ENCODE measurements at places on chromosomes 1 and 21.

- no peak for DNase-seq
Observed at GRCh38 chr1:228925691-228926090, 190.4 kb downstream of the RHOU start.

DNA sequence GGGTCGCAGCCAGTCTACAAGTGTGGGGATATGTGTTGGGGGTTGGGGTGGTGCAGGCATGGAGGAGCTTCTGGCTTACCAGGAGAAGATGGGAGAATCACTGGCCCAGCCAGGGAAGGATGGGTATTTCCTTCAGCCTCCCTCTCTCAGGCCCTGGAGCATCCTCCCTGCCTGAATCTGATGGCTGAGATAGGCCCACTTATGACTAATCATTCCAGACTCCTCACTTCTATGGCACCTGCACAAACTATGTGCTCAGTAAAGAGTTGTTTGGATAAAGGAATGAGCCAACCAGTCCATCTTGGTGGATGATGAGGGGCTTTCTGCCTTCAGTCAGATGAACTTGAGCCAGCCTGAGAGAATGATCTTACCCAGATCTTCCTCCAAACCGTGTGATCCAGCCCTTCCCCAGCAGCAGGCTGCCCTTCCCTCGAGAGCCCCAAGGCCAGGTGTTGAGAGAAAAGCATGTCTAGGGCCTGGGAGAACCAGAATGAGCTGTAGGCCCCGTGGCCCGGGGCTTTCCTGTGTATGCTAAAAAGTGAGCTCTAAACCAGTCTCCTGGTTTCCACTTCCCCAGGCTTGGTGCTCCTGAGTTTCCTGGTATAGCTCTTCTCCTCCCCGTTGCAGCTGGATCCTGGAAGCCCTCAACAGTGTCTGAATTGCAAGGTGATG is 1.3 kb downstream of the GPA33 start:
- no peak for DNase-seq

- no peak for DNase-seq
Observed at GRCh38 chr1:174314433-174314832, 133.3 kb upstream of the GPR52 start.

DNA sequence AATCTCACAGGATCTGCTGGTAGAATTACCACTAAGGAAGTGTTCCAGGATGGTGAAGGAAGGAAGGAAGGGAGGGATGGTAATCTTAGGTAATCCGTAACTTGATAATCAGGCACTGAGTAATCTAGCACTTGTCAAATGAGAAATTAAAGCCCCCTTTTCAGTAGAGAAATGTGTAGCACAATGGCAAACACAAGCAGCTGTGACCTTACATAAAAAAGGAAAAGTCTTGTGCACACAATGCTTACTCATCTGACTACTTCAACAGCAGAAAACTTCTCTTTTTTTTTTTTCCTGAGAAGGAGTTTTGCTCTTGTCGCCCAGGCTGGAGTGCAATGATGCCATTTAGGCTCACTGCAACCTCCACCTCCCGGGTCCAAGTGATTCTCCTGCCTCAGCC is 6.1 kb downstream of the NUP210L start:
- no peak for DNase-seq

DNA sequence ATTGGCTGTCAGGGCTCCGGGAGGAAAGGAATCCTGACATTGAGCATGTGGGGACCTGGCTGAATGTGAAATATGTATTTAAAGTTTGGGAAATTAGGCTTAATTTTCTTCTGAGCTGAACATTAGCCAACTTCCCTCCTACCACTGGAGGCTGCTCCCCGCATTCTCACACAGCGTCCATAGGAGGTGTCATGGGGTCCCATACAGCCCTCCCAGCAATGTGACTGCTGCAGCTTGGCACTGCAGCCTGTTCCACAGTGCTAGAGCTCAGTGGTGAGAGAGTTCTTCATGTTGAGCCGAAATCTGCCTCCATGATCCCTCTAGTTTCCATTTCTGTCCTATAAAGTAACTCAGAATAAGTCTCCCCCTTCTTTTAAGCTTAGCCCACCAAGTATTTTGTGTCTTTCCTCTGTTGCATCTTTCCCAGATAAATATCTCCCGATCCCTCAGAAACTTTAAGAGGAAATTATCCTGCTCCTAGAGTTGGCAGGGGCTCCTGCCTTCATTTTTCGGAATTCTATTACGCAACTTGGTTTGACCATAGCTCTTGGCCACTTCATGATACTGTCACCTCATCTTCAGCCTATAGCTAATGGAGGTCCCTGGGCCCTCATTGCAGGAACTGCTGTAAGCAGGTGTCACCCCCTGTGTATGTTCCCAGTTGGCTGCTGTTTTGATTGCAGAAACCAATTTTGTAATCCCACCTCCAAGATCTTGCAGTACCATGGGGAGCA is 2.0 kb downstream of the FCRL6 start:
- no peak for DNase-seq

GRCh38 chr1:34186741-34187494 is 10.2 kb downstream of the C1orf94 start:
- DNase-seq: no peak

DNA sequence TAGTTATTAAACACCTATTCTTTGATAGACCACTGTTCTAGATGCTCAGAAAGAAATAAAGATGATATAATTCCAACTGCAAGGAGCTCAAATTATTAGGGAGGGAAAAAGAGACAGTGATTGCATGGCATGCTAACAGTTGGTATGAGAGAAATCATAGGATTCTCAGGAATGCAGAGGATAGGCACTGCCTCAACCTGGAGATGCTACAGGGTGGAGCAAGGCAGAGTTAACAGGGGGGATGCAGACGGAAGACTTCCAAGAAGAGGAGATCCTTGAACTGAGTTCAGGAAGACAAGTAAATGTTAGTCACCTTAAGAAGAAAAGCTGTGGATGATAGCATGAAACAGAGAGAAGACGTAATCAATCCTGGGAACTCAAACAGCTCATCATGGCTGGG is 123.7 kb downstream of the DAB1 start:
- no peak for DNase-seq

- no peak for DNase-seq
Observed at GRCh38 chr1:56908619-56909221, 54.1 kb downstream of the C8A start.

DNA sequence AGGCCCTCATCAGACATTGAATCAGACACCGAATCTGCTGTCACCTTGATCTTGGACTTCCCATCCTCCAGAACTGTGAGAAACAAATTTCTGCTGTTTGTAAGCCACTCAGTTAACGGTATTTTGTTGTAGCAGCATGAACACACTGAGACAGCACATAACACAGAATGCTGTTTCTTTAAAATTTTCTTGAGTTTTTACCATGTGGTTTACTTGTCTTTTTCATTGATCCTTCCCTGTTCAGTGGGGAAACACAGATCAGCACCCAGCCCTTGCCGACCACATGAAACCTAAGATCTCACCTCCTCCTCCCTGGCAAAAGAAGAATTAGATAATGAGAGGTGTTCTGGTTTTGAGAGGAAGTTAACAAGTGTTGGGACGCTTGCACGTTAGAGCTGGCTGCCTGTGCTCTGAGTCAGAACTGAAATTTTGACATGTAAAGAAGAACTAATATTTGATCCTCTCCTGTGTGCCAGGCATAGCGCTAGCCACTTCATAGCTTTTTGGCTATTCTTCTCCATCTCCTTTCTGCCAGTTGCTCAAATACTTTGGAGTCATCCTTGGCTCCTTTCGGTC is 179.6 kb downstream of the DHRS3 start:
- DNase-seq: peak; percentile 58

- no peak for DNase-seq
Observed at GRCh38 chr1:170254371-170254770, 108.6 kb downstream of the NTMT2 start.

GRCh38 chr1:239288820-239289554 is 97.4 kb upstream of the CHRM3 start:
- DNase-seq: no peak

GRCh38 chr1:12566484-12567287 is 51.3 kb downstream of the DHRS3 start:
- no peak for DNase-seq

DNA sequence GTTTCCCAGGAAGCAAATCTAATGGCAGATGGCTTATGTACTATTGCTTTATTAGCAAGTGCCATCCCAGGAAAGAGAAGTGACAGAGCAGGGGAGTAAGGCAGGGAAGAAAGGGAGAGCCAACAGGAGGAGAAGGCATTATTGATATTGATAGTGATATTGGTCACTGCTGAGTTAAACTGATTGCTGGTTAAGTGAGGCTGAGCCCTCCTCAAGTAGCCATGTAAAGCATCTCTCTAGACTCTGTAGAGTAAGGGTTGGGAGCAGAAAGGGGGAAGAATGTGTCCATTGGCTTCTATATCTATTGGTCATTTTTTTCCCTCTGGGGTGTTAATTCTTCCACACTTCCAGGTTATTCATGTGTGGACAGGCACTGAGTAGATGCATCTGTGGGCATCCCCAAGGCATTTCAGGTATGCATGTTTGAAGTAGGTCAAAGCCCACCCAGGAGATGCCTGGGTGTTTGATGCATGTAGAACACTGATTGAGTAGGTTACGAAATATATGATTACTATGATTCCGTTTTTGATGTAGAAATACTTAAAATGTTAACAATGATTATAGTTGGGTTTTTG is 290.5 kb upstream of the DPYD start:
- no peak for DNase-seq

DNA sequence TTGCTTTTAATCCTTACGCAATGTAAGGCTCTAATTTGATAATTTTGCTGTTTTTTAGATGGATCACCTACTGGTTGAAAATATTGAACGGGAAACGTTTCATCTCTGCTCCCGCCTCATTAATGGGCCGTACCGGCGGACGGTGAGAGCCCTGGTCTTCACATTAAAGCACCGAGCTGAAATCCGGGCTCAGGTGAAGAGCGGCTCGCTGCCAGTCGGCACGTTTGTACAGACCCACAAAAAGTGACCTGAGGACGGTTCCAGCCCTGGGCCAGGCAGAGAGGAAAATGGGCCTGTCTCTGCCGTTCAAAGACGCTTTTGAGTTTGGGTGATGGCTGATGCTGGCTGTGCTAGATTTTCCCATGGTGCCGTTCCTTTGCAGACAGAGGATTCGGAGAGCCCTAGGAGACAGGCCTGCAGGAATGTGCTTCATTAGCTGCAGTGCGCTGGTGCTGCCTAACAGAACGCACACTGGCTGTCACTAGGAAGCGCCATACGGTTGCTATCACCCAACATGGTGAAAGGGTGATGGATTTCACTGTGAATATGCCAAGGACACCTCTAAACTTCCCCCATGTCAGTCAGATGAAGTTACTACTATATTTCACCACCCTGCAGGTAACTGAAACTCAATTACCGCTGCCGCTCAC is 42.9 kb downstream of the TCEANC2 start:
- DNase-seq: no peak

DNA sequence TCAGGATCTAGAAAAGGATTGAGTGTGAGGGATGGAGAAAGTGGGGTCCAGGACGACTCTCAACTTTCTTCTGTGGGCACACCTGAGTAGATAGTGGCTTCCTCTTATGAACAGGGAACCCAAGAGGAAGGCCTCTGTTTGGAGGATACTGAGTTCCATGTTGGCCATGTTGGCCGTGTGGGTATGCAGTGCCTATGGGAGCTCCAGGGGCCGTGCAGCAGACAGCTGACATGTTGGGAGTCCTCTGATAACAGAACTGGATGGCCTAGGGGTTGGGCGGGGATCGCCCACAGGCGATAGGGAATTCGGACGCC is 43.0 kb downstream of the TMEM53 start:
- no peak for DNase-seq

- DNase-seq: no peak
Observed at GRCh38 chr21:36704958-36705678, 6.2 kb downstream of the SIM2 start.

- no peak for DNase-seq
Observed at GRCh38 chr1:204628868-204629267, 56.7 kb downstream of the LRRN2 start.

GRCh38 chr1:32953495-32953894 is 11.1 kb downstream of the RNF19B start:
- no peak for DNase-seq

GRCh38 chr1:107531065-107531908 is 390.4 kb downstream of the NTNG1 start:
- DNase-seq: no peak

- DNase-seq: no peak
Observed at GRCh38 chr21:28160378-28160777, 832.3 kb downstream of the LTN1 start.

- DNase-seq: no peak
Observed at GRCh38 chr1:223678841-223679240, 13.3 kb upstream of the CAPN8 start.

DNA sequence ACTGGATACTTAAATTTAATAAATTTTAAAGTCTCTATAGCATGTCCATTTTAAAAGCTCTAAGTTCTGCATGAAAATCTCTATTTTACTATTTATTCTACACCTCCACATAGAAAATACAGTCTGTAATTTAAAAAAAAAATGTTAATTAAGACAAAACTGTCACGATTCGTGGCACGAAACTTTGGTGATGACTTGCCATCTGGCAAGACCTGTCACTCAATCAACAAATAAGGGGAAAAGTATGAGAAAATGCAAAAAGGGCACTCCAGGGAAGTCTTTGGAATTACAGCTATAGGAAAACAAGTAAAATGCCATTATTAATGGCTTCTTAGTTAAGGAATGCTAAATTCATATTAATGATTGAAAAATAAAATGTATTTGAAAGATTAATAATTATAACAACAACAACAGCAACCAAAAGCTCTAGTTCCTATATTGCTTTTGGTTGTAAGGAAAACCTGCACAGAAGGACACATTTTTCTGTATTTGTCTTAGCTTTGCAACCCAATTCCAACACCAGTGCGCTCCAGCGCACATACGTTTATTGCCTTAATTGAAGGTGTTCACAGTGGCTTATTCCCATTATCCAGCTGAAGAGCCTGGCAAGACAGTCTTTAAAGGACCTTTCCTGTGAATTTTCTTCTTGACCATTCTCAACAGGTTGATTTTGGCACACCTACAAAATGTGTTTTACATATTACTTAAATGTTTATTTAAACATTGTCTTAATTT is 107.8 kb downstream of the PLPPR5 start:
- DNase-seq: no peak

DNA sequence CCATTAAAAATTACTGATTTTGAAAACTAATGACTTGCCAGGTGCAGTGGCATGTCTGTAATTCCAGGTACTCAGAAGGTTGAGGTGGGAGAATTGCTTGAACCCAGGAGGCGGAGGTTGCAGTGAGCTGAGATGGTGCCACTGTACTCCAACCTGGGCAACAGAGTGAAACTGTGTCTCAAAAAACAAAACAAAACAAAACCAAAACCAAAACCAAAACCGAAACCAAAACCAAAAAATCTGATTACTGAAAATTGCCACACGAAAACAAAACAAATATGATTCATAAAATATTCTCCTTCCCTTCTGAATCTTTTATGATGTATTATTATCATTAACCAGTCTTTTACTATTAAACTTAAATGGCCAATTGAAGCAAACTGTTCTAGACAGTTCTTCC is 74.1 kb downstream of the SERINC2 start:
- peak; percentile 24 for DNase-seq

GRCh38 chr1:212700223-212700891 is 717 bp upstream of the BATF3 start:
- peak; percentile 81 for DNase-seq
